ENCODE measurements at places on chromosomes 3 and 15.

- no peak for DNase-seq
Measured at GRCh38 chr3:52504977-52505376, 9.8 kb downstream of the STAB1 start.

GRCh38 chr3:50661321-50661837 is 13.3 kb upstream of the DOCK3 start:
- no peak for DNase-seq

GRCh38 chr3:128073807-128074206 is 21.6 kb downstream of the SEC61A1 start:
- DNase-seq = no peak

DNA sequence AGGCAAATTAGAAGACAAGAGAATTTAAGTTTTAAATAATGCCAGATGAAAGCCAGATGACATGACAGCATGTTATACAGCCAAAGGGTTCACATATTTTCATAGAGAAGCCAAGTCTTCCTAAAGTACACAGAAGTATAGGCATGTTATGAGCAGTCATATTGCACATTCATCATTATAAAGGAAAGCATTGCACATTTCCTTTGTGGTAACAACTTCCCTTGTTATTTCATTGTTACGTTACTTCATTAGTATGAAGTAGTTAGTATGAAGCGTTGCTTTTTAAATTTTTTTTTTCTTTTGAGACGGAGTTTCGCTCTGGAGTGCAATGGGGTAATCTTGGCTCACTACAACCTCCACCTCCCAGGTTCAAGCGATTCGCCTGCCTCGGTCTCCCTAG is 4.6 kb upstream of the ABCC5 start:
- no peak for DNase-seq

GRCh38 chr15:56207092-56207491 is 36.6 kb downstream of the RFX7 start:
- DNase-seq = no peak

GRCh38 chr3:166177130-166177529 is 339.9 kb upstream of the BCHE start:
- no peak for DNase-seq

GRCh38 chr3:112056451-112056929 is 22.0 kb downstream of the TMPRSS7 start:
- DNase-seq = no peak

GRCh38 chr3:159872374-159873109 is 116.1 kb upstream of the IL12A start:
- no peak for DNase-seq

- DNase-seq = no peak
Measured at GRCh38 chr3:49329186-49329585, 10.7 kb downstream of the USP4 start.

Data from eye (tissue), 1 donor.